NCI-H748 treated with DMSO at 0.1 percent for 48 hours (cell line): ENCODE measurements at places on chromosomes 13 and 19.
A peak's percentile ranks its signal among the peaks of the same experiment; 100 is the strongest.

- DNase-seq = no peak
Observed at GRCh38 chr13:64410276-64411053, 2819.7 kb downstream of the PCDH9 start.

DNA sequence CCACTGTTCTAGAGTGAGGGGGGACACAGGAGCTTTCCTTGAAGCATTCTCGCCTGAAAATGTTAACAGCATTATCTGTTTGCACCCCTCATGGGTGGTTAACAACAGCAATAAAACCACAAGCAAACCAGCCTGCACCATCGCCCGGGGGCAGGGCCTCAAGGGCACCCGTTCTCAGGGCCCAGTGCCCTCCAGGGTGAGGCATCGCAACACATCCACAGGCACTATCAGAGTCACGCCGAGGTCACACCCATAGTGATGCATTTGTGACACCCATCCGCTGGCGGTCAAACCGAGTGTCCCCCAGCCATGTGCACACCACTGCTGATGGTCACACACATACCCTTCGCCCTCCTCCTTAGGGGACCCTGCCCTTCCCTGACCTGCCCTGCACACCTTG is 4.6 kb downstream of the FUT5 start:
- no peak for DNase-seq

DNA sequence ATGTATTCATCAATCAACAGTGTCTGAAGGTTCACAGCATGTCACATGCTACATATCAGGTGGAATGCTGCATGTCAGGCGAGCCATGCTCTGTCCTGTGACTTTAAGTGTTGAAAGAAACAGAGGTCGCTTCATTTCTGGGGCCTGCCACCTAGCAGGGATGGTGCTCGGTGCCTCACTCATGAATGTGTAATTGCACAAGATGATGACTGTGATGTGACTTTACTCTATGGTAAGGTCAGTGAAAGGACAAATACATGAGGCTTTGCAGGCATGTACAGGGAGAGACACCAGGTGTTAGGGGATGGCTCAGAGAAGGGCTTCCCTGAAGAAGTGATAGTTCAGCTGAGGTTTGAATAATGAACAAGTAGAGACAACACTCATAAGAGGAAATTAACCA is 66.7 kb downstream of the FRY start:
- DNase-seq = no peak

DNA sequence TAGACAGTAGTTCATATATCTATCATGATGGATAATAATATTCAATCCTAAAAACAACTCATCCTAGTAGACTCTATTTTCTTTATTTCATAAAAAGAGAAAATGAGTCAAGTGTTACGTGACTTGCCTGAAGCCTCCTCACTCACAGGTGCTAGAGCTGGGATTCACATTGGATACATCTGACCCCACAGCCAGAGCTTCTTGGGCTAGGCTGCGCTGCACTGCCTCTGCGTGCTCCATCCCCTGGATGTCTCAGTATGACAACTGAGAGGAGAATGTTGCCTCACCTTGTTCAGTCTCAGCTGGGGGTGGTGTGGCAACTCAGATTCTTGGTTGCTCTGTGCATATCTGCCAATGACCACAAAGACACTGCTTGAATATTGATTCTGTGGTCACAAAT is 286.6 kb downstream of the LIG4 start:
- no peak for DNase-seq

GRCh38 chr19:45790942-45791341 is 1.7 kb downstream of the DMWD start:
- no peak for DNase-seq

- DNase-seq = no peak
Observed at GRCh38 chr19:42199440-42200115, 17.9 kb downstream of the DEDD2 start.

GRCh38 chr13:85148009-85148408 is 651.2 kb downstream of the SLITRK6 start:
- no peak for DNase-seq

- DNase-seq = no peak
Observed at GRCh38 chr19:47630594-47630993, 21.7 kb downstream of the BICRA start.

- DNase-seq = peak; percentile 11
Observed at GRCh38 chr13:91078093-91078679, 269.3 kb upstream of the MIR17HG start.

- peak; percentile 29 for DNase-seq
Observed at GRCh38 chr13:108895220-108895704, 265.9 kb downstream of the MYO16 start.

GRCh38 chr19:1394252-1395193 is 6.8 kb downstream of the GAMT start:
- no peak for DNase-seq

DNA sequence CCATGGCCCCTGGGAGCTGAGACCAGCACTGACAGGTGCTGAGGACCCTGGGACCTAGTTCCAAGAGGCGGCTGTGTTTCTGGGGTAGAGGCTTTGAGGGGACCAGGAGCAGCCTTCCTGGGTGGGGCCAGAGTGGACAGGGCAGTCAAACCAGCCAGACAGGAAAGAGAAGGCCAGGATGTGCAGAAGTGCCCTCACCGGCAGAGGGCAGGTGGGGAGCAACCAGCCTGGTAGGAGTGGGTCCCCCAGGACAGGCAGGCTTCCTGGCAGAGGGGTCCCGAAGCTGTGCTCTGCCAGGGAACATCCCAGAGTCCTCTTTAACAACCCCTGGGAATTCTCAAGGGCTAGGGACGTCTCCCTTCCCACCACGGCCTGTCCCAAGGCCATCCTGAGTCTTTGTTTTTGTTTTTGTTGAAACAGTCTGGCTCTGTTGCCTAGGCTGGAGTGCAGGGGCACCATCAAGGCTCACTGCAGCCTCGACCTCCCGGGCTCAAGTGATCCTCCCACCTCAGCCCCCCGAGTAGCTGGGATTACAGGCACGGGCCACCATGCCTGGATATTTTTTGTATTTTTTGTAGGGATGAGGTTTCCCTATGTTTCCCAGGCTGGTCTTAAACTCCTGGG is 3.0 kb upstream of the HIPK4 start:
- DNase-seq = no peak
